Prostate gland (tissue), 2 donors: ENCODE measurements at places on chromosomes 7 and 10.

GRCh38 chr7:25759286-25759685 is 392.7 kb upstream of the NFE2L3 start:
- no peak for DNase-seq

DNA sequence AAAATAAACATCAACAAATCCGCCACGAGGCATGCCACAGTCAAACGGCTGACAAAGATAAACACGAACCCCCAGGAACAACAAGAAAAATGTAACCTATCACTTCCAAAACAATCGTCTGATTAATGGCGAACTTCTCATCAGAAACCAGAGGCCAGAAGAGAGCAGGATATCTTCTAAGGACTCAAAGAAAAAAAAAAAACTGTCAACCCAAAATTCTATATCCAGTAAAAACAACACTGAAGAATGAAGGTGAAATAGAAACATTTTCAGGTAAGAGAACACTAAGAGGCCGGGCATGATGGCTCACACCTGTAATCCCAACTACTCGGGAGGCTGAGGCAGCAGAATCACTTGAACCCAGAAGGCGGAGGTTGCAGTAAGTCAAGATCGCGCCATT is 54.3 kb downstream of the SLC29A4 start:
- DNase-seq: no peak

GRCh38 chr10:124572751-124573150 is 111.1 kb downstream of the LHPP start:
- DNase-seq: no peak

DNA sequence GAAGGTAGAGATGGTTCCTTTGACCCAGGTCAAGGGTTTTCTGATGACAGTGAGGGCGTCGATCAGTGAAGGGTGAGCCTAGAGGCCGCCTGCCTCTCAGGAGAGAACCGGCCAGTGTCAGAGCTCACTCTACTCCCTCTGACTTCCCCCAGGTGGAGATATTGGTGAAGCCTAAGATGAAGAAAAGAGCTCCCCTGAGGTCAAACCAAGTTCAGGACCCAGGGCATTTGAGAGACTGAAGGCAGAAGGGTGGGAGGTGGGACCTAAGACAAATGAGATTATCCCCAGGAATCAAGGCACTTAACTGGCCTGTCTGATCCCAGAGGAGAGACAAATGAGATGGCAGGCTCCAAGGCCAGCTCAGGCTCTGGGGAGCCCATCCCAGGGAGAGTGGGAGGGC is 104.7 kb downstream of the CDH23 start:
- DNase-seq: no peak

DNA sequence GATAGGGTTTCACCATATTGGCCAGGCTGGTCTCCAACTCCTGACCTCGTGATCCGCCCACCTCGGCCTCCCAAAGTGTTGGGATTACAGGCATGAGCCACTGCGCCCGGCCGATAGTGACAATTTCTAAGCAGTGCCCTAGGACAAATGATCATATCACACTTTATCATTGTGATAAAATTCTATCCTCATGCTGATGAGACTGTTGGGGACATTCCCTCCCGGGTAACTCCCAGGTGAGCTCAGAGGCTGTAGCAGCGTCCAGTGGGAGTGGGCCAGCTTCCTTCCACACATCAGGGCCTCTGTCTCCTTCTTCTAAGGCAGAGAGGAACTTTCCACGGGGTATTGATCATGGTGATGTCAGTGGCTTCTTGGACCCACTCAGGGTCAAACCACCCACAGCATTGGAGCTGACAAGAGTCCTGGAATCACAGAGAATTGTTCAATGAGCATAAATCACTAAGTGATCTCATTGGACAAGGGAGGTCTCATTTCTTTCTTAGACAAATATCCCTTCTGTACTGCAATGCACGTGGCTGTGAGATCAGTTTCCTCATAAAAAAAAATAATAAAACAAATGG is 256.1 kb downstream of the KLF6 start:
- DNase-seq: no peak
